Glomerular endothelial cell (primary cell): ENCODE measurements at places on chromosomes 4 and X. TPM values are rescaled to one million over a fixed set of nuclear protein-coding genes. Genes with fewer than 3 reads are reported as not detected.
A peak's percentile ranks its signal among the peaks of the same experiment; 100 is the strongest.

DNA sequence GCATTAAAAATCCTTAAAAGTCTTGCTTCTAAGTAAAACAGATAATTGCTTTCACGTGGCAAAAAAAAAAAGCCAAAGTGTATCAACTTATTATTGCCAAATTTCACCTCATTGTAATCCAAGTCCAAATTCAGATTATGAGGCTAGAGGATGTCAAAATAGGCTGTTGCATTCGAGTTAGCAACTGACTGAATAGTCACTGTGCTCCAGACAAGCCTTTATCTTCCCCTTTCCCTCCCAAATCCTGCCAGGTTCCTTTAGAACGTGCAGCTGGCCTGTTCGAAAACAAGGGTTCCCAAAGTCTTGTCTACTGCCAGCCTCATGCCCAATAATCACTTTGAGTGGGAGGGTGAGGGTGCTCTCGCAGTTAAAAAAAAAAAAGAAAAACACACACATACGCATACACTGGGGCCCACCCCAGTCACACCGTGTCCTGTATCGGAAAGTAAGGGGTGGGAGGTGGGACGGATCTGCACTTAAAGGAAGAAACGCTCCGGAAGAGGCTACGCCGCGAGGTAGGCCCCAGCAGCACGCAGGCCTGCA lies 603 bp downstream of the MAD2L1 start:
- DNase-seq: no peak

The SLC7A11 gene
- total RNA-seq: 28.0 and 36.9 TPM in 2 replicates

- DNase-seq: no peak
These were observed 135.3 kb upstream of the LDB2 start for GRCh38 chr4:17033768-17034181.

The ARX gene
- total RNA-seq: not detected in 2 replicates

DNA sequence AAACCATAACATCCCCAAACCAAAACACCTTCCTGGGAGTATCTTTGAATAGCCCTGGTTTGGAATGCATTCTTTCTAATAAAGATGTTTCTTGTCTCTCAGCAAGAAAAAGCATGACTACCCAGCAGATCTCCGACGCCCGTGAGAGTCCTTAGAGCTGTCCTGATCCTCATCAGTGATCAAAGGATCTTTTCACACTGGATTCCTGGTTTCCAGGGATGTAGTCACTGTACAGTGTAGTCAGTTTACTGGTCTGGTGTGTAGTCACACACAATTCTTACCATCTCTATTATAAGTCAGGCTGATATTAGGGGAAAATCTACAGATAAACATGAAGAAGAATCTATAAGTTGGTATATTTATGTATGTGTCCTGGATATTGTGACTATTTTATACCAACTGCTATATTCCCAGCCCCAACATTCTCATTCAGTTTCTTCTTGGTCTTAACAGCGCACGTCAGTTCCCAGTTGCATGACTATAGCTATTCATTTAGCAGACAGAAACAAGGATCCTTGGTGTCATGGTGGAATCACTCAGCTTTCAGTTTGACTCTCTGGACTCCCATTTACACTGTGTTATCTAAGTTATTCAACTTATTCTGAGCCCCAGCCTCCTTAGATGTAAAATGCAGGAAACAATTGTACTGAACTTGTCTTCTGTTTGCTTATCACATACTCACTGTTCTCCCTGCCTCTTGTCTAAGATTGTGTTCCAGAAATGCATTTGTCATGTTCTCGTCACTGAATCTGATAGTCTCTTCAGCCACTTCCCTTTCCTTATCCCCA lies 68.3 kb downstream of the SLIT2 start:
- DNase-seq: no peak

GRCh38 chr4:80197601-80198440 lies 518 bp downstream of the PRDM8 start:
- no peak for DNase-seq

DNA sequence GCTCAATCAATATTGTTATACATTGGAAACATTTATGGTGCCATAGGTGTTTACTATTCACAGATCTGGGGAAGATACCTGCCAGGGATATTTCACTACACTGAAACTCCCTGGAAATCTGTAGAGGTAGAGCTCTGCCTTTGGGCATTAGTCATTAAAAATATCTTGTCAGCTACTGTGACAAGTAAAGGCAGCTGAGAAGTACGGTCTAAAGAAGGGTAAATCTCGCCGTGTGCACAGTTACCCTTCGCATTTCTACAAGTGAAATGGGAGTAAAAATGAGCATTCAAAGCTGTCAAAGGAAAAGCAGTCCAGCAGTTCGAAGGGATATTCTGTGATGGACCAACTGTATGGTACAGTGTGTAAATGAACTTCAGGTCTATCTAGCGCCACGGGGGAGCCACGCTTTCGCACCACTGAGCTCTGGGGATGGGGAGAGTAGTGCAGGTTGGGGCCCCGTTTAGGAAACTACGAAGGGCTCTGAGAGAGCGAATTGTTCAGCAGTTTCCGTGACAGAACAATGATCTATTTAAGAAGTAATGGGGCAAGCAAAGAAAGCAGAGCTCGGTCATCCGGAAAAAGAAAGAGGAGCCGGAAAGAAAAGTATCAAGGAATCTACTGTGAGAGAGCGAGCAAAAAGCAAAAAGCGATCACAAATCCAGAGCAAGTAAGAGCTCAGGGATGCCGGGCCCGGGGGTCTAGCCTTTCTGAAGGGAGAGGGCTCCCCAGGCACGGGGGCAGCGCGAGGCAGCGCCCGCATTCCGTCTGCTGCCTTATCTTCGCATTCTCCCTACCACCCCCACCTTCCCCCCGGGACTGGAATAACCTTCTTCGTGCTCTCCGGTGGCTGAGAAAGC lies 646 bp downstream of the TIGD4 start:
- DNase-seq: no peak

The ZIC3 gene
- total RNA-seq: not detected in 2 replicates

- DNase-seq: no peak
These were observed 374.3 kb downstream of the IQCM start for GRCh38 chr4:149441338-149441737.

DNA sequence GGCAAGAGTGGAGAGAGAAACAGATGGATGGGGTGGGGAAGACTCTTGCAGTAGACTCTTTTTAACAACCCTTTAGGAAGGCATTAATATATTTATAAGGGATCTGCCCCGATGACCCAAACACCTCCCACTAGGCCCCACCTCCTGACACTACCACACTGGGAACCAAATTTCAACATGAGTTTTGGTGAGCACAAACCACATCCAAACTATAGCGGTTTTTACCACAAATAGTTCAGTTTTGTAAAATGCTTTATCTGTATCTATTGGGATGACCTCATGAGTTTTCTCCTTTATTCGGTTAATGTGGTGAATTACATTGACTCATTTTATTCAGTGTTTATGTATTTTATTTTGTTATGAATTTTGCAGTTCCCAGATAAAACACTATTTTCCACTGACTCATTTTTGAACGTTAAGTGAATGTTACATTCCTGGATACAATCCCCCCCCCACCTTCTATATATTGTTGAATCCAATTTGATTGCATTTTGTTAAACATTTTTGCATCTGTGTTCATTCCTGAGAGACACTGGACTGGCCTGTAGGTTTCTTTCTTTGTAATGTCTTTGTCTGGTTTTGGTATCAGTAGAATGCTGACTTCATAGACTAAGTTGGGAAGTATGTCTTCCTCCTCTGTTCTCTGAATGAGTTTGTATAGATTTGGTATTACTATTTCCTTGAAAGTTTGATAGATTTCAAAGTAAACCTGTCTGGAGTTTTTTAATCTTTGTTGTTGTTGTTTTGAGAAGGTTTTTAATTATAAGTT lies 13.9 kb upstream of the CPLX1 start:
- no peak for DNase-seq

DNA sequence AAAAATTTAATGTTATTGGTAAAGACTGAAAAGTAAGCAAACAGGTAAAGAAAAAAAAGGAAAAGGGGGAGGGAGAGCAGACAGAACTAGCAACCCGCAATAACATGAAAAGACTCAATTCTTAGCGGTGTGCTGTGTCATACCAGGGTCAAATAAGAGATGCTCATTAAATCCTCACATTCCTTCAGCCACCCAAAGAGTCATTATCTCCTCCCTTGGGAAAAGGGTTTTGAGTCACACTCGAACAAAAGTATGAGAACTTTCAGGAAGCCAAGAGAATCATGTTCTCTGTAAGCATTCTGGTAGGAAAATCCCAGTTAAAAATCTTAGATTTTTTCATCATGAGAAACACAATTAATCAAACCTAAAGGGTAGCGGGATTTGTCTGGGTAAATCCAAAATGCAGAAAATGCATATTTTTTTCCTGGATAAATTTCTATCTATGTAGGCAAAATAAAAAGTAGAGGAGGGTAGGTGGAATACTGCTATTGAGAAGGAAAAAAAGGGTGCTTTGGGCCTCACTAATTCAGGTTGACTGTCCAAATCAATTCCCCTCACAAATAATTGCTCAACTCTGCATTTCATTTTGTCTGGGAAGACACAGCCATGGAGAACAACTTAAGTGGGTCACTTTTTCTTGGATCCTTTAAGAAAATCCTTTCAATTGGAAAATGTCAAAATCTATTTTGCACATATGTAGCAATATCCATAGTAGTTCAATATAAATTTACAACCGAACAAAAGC lies 23.2 kb downstream of the TNIP3 start:
- no peak for DNase-seq

DNA sequence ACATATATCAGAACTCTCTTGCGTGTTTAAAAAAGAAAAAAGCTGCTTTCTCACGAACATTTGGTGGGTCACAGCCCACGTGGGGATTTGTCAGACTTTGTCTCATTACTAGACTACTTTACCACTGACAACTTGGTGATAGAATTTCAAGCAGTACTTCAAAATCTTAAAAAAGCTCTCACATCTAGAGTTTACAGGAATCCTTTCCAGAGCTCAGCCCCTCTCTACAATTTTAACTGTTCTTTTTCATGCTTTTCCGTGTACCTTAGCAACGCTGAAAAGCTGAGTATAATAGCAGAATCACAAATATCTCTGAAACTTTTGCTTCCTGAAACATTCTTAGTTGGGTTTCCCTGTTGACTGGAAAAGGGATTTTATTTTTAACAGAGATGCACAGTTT lies 50.2 kb downstream of the SMAD1 start:
- DNase-seq: no peak

GRCh38 chr4:103721251-103721650 lies 1.5 kb upstream of the TACR3 start:
- no peak for DNase-seq

GRCh38 chrX:141405853-141406492 lies 163.7 kb upstream of the SPANXC start:
- DNase-seq: peak; percentile 50

The GAGE12F gene
- not detected in 2 replicates for total RNA-seq

GRCh38 chrX:11755724-11756123 lies 2.3 kb upstream of the MSL3 start:
- no peak for DNase-seq

GRCh38 chr4:88957570-88957969 lies 99.4 kb downstream of the FAM13A start:
- no peak for DNase-seq

GRCh38 chrX:103864886-103865534 lies 33.0 kb upstream of the RAB9B start:
- DNase-seq: no peak

DNA sequence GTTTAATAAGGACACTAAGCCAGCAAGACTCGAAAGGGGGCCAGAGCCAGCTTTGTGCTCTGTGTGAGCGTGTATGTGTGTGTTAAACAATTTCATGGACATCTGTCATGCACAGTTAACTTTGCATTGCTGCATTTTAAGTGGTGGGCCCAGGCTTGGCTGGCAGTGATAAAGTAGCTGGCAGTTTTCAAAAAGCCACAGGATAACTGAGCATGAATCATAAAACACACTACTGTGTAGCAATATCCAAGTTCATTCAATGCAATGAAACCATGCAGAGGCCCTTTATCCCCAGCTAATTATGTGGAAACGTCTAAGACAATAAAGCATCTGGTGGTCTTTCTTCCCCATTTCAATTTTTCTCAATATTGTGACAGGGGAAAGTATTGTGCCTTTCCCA lies 132.9 kb downstream of the NKX6-1 start:
- DNase-seq: no peak

- no peak for DNase-seq
These were observed 49.5 kb upstream of the CBR4 start for GRCh38 chr4:169059306-169060211.

DNA sequence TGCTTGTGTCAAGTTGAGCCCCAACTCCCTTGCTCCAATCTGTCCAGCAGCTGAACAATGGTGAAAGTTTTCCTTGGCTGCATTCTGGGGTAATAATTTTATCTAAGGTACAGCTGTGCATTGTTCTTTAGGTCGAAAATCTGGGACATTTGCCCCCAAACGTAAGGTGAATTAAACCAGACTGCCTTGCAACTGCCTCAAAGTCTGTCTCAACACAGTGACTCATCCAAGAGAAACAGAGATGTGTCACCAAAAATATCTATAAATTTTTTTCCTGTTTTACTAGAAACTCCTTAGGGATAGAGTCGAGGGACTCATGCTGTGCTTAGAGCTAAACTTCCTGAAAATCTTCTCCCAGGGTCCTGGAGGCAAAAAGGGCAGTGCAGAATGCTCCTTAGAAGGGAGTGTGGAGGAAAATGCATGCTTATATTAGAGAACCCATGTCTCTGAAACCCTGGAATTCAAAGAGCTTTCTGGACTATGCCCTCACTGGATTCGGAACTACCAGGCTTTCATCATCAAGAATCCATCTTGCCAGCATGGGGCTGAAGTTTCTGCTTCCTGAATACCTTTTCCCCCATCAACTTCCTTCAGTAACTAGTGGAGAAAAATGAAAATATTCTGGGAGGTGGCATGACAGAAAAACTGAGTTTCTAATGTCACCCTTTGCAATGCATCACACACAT lies 115.7 kb downstream of the PALLD start:
- no peak for DNase-seq

GRCh38 chr4:2745981-2746806 lies 9.9 kb downstream of the TNIP2 start:
- DNase-seq: no peak

The FHIP1A gene
- 0.73 and 1.3 TPM in 2 replicates for total RNA-seq

- DNase-seq: no peak
These were observed 69.7 kb upstream of the PPARGC1A start for GRCh38 chr4:23959396-23960148.

GRCh38 chrX:68942104-68942503 lies 113.3 kb downstream of the EFNB1 start:
- DNase-seq: no peak

DNA sequence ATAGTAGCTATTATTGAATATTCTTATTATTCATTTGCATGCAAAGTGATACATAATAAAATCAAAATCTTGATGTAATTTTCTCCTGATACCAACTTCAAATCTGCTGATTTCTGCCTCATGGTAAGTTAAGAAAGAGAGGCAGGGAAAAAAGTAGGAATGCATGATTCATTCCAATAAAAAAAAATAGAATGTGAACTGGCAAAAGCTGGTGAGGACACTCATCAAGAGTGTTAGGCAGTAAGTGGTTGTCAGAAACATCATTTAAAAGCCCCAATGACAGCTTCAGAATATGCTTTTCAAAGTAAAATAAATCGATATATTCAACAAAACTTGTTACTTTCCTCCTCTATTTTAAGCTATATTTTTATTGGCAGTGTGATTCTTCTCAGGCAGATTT lies 979.1 kb downstream of the TECRL start:
- DNase-seq: no peak

DNA sequence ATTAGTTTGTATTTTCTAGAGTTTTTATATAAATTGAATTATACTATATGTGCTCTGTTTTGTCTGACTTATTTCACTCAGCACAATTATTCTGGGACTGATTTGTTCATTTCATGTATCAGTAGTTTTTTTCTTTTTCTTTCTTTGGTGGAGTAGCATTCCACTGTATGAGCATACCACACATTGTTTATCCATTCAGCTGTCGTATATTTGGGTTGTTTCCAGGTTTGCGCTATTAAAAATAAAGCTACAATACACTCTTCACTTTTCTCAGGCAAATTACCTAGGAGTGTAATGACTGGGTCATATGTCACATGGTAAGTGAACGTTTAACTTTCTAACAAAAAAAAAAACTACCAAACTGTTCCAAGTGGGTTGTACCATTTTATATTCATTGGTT lies 9.6 kb upstream of the OTUD4 start:
- DNase-seq: no peak

The TMPRSS11E gene
- not detected in 2 replicates for total RNA-seq
